ENCODE measurements at places on chromosomes 1 and 21.

DNA sequence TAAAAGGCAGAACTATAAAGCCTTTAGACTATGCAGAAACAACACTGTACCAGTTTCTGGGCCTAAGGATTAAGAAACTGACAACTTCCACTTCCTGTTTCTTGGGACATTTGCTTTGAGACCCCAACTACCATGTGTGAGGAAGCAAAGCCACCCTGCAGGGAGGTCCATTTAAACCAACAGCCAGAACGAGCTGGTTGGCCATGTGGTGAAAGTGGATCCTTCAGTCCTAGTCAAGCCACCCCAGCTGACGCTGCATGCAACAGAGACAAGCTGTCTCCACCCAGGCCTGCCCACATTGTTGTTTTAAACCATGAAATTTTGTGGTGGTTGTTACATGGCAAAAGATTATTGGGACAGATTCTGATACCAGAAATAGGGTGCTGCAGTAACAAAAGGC, 31.8 kb upstream of the SLFNL1 start:
- DNase-seq: no peak

DNA sequence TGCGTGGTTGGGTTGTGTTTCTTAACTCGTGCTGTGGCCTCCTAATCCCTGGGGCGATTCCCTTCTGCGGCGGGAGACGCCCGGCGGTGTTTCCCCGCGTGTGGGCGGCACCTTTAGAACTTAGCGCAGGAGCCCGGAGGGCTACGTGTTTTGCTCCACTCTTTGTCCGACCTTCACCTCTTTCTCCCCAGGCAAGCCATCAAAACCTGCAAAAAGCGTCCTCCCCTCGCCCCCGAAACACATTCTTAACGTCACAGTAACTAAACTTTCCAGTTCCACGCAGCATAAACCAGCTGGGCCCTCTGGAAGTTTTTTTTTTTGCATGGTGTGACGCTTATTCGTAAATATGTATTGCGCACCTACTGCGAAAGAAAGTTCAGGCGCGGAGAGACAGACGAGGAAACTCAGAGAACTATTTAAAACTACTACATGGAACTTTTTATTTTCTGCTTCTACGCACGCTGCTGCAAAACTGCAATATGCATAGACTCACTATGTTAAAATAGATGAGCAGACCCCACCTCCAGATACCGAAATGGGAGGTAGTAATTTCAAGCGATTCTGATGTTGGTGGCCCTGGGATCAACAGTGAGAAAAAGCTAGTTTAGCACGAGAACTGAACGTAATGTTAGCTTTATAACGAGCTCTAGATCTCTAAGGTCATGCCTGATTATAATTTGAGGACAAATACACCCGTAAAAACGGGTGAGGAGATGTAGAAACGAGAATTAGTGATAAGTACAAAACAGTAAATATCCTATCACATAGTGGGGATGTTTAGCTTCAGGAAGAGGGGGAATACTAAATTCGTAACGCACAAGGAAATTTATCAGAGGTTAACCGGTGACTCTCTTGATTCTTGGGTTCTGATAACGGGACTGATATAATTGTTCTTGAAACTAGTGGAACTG, 920 bp downstream of the MTR start:
- DNase-seq: no peak

DNA sequence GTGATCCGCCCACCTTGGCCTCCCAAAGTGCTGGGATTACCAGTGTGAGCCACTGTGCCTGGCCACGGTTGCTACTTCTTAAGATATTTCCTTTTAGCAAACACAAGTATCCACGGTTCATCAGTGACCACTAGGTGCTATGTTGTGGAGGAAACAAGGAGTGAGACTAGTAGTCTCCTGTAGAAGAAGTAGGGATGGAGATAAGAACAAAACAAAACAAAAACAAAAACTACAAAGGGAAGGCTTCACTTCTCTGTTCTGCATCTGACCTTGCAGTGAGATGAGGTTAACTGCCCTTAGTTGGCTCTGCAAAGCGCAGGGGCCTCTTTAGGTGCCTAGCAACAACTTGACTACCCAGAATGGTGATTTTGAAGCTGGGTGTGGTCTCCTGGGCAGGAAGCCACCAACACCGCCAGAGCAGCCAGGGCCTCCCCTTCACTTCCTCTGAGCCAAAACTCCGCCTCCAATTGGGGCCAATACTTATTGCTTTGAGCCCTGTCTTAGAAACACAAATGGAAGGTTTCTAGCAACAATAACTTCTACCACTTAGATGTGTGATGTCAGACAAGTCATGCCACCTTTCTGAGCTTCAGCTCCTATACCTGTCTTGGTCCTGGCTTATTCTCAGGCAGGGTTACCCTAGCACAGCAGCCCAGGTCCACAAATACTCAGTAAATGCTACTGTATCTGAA, 12.8 kb upstream of the CDC42 start:
- DNase-seq: peak; percentile 96

GRCh38 chr1:2227346-2228156, 568 bp upstream of the SKI start:
- peak; percentile 86 for DNase-seq

DNA sequence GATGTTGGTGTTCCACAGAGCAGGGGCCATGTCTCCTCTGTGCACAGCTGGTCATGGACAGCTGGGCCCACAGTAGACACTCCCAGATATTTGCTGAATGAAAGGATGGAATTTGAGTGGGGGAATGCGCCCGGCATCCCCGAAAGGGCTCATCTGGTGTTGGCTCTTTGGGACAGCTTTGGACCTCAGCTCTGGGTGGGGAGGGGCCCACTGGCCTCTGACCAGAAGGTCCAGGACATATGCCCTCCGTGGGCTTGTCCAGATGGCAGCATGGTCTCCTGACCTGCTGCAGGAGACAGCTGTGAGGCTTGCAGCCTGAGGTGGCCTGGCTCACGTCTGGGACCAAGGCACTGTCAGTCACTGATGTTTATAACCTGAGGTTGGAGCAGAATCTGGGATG, 160.4 kb upstream of the AJAP1 start:
- no peak for DNase-seq

GRCh38 chr1:38068220-38068979, 21.8 kb upstream of the POU3F1 start:
- DNase-seq: no peak

DNA sequence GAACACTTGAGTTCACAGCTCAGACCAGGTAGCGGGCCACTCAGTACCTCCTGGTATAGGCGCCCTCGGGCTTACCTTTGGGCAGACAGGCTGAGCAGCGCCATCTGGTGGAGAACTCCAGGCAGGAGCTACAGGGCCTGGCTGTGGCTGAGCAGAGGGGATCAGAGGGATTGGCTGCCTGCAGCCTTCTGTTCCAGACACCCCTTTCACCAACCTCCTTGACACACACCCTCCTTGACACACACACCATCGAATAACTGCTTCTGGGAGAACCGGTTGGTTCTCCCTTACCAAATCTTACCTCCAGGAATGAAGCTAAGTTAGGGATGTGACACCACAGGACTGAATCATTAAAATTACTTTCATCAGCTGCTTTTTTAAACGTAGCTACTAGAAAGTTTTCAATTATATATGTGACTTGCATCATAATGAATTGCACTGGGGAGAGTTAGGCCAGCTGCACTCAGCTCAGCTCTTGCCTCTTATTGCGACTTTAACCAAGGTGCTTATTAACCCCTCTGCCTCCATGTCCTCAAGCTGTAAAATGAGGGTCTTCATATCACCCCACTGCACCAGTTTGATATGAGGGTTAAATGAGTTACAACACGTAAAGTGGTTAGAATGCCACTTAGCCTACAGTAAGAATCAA, 6.6 kb downstream of the LIN28A start:
- peak; percentile 88 for DNase-seq

GRCh38 chr1:43455213-43455889, 1.6 kb upstream of the HYI start:
- DNase-seq: no peak

DNA sequence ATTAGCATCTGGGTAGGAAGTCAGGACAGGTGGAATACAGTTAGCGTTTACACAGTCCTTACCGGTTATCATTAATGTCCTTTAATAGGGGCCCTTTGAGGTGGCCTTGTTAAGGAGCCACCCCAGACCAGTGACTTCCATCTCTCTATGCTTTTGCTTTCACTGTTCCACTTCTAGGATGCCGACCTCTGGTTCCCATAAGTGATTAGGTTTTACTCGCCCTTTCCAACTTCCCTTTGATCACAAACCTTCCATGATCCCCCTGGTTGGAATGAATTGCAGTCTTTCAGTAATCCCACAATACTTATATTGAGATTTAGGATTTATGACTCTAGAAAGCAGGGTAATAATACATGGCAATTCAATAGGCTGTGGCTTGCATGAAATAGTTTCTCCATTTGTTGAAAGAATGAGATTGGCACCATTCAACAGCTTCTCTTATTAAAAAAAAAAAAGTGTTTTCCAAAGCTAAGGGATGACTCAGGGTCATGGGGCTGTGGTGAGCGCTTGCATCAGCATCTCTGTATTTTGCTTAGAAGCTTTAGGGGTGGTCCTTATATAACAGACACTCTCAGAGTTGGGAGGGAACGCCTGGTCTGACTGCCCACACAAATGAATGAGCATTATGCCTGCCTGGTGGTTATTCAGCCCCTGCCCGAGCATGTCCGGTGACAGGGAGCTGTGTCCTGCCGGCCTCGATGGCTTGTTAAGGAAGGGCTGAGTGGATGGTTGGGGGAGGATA, 110.5 kb downstream of the CNIH3 start:
- no peak for DNase-seq

GRCh38 chr1:109823543-109824348, 60.0 kb upstream of the EPS8L3 start:
- DNase-seq: no peak

DNA sequence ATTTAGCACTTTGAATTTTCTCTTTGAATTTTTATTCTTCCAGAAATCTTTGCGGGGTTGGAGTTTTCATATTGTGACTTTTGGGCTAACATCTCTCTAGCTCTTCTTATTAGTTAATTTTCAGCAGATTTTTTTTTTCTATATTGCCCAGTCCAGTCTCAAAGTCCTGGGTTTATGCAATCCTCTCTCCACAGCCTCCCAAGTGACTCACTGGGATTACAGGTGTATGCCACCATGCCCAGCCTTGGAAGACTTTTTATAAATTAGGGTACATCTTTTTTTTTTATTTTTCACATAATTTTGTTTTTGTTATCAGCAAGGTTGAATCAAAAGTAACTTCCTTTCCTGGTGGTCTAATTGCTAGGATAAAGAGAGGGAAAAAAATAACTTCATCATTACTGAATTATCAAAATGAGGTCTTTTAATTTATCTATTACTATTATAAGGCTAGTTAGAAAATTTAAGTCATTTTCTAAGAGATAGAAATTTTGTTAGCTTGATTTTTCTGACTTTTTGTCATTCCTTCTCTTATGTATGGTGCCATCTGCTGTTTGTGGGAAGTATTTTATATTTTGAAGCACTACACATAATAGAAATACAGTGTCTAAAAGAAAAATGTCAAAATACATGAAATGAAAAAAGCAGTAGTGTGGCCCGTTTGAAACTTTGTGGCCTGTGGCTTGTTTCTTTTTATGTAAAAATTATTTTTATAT, 273.4 kb upstream of the CACYBP start:
- DNase-seq: no peak

DNA sequence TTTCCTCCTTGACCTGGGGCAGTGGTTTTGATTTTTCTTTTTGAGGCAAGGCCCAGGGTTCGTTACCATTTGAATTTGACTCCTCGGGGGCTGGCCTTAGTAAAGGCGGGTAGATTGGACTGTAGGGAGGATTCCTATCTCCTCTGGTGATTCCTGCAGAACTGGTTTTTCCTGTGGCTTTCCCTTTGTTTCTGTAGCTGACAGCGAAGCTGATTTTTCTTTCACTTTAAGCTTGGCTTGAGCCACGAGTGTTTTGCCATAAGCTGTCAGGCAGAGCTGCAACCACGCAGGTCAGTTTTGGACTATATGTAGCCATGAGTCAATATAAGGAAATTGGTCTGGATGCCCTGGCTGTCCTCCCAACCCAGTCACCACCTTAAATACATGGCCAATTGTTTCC, 28.7 kb upstream of the KCNJ15 start:
- DNase-seq: no peak

- DNase-seq: no peak
These were observed 19.1 kb downstream of the KLHL20 start for GRCh38 chr1:173733912-173734311.

- no peak for DNase-seq
These were observed 110.7 kb downstream of the SIPA1L2 start for GRCh38 chr1:232519186-232519585.

DNA sequence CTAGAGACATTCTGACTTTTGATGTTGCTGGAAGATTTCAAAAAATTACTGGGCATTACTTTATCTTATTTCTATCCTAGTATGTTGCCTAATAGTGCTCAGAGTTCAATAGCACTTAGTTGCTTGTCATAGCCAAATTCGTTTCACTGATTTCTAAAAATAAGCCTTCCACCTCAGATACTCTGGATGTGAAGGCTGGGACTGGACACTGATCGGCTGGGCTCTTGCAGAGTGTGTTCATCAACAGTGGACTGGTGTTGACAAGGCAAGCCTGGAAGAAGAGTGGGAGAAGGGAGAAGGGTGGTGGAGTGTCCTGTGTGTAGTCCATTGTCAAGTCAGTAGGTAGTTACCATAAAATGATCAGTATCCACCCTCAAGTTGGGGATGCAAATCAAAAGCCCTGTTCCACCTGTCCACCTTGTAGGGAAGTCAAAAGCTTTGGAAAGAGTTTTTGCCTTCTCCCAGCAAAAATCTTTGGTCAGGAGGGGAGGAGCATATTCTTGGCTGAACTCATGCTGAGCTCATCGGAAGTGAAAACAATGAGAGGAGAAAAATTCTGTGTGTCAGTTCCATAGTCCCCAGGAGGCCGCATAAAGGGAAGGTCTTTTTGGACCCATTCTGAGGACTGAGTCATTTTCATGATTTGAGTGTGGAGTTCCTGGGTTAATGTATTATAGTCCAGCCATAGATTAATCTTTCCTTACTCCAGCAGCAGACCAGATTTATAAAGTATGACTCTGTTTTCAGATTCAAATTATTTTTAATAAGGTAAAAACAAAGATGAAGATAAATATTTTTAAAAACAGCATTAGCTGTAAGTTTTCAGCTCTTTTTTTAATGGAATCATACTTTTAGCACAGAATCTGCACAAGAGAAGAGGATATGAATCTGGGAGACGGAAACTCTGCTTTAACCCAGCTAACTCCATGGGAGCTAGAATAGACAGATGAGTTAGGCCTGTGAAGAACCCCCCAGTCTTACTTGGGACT, 99.5 kb upstream of the BMP8A start:
- no peak for DNase-seq

GRCh38 chr1:232751393-232752140, 53.6 kb upstream of the MAP10 start:
- no peak for DNase-seq

GRCh38 chr1:39908534-39908933, 6.8 kb upstream of the MYCL start:
- no peak for DNase-seq

Measured in CD8-positive, alpha-beta memory T cell (primary cell).